Kidney epithelial cell (primary cell): ENCODE measurements at places on chromosomes 2 and 18.

- DNase-seq, result no peak
These were observed 518.3 kb downstream of the XIRP2 start for GRCh38 chr2:167406558-167406957.

- DNase-seq, result peak; percentile 14
These were observed 541.8 kb downstream of the NUP35 start for GRCh38 chr2:183666031-183666430.

- DNase-seq, result no peak
These were observed 1.8 kb downstream of the GPD2 start for GRCh38 chr2:156437931-156438410.

DNA sequence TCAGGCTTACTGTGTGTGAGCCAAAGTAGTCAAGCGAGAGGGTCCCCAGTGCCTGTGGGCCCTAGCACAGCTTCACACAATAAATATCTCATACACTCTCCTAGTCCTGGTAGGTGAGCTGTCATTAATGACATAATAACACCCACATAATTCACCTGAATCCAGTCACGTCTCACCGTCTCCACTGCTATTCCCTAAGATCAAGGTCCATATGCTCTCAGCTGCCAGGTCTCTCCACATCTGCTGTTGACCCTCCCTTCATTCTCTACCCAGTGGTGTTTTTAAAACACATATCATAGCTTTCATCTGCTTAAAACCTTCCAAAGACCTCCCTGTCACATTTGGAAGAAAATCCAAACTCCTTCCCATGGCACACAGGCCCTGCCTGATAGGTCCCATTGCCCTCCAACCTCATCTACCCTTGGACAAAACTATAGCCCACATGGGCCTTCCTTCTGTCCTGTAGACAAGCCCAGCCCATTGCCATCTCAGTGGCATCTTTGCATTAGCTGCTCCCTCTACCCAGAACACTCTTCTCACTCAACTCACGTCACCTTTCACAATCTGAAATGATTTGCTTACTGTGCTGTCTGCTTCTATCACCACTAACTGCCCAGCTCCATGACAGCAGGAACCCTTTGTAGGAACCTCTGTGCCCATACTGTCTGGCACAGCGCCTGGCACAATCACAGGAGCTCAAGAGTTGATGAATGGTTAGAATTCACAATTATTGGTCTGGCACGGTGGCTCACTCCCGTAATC lies 7.5 kb downstream of the KCNG3 start:
- no peak for DNase-seq

DNA sequence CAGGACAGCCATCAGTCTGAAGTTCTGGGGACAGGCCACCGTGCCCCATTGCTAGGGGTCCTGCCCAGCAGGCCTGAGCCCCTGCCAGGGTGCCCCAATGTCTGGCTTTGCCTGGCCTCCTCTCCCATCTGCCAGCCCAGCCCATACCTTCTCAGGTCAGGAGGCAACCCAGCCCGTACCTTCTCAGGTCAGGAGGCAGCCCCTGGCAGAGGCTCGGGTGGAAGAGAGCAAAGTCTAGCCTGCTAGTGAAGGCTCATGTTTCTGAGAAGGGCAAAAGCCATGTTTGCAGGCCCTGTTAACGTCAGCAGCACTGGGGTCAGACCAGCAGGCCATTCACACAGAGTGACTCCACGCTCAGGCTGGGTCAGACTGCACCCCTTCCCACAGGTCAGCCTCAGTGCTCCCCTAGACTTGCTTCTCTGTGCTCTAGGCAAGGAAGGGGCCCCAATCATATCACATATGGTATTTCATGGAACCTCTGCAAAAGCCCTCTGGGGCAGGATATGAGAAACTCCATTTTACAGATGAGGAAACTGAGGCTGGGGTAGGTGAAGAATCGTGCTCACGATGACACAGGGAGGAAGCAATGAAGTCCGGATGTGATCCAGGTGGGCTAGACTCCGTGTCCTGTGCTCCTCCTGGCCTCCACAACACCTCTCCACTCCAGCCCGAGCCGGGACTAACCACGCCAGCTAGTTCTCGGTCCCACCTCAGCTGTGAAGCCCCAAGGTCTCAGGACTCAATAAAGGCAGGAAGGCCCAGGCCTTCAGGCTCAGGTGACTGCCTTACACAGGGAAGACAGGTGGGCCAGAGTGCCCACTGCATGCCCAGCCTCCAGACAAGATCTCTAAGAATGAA lies 9.5 kb downstream of the SDC1 start:
- DNase-seq, result no peak

DNA sequence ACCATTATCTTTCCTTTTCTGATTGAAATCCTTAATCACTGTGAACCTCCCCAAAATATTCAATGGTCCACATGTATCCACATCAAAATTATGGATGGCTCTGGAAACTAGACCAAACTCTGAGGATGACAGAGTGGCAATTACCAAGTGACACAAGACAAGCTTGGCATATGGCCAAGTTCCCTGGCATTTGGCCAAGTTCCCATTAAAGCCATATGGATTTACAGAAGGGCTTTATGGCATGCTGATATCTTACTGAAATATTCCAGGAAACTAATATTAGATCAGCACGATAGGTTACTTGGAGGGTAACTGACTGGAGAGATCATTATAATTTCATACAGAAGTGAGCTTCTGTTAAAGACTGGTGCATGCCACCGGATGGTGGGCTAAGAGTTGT lies 21.9 kb upstream of the CERS6 start:
- DNase-seq, result no peak

DNA sequence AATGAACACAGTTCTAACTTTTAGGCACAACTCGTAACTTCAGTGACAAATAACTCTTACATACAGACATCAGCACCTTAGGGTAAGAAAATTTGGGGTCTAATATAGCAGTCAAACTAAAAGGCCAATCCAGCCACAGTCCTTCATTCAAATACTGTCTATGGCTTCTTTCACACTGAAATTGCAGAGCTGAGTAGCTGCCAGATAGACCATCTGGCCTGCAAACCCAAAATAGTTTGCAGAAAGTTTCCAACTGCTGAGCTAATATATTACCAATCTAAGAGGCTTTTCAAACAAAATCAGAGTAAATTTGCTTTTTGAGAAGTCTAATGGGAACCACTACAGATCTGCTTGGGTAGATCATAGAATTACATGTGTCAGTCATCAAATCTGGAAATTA lies 183.4 kb downstream of the GALR1 start:
- no peak for DNase-seq

- no peak for DNase-seq
These were observed 1368.0 kb upstream of the LRRTM1 start for GRCh38 chr2:81672516-81672915.

GRCh38 chr2:184564092-184564491 lies 34.2 kb upstream of the ZNF804A start:
- no peak for DNase-seq

- no peak for DNase-seq
These were observed 73.0 kb downstream of the ACTR3 start for GRCh38 chr2:113962692-113963480.

DNA sequence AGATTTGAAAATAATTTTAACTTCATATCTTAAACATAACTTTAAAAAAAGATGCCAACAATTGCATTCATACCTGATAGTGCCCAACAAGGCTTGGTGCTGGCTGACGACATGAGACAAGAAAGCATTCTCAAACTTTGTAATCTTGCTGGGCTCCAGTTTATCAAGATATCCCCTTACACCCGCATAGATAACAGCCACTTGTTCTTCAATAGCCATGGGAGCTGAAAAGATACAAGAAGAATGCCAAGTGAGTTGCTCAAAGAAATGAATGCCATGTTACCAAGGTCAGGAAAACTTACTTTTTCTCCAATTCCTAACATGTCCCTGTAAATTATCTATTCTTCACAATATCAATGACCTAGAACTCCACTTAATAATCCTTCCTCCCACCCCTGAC lies 12.4 kb upstream of the PSTPIP2 start:
- DNase-seq, result no peak

DNA sequence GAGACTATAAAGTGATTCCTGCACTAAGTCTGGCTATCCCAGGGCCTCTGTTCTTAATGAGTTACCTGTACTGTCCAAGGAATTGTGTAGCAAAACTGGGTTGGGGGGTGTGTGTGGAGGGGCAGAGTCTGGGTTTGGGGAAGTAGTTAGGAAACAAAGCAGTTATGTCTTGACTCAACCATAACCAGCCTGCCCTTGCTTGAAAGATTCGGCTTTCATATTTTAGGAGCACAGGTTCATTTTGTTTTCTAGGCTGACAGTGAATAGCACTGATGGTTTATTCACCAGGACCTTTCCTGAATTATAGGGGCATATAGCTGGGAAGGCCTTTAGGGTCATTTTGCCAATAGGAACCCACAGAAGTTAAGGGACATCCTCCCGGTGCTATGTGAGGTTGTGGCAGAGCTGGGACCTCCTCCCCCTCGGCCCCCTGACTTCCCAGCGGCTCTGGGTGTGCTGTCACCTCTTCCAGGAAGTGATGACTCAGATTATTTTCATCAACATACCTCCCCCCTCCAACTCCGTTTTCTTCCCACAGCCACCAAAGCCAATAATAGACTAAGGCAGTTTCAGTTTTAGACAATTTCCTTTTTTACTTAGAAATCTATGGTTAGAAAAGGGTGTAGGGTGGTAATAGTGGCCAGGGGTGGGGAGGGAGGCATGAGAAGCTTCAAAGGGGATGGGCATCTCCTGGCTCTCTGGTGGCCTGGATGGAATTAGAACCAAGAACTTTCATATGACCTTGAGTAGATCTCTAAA lies 44.8 kb downstream of the SETBP1 start:
- no peak for DNase-seq

- DNase-seq, result no peak
These were observed 379.6 kb downstream of the MTX2 start for GRCh38 chr2:176648700-176649297.

GRCh38 chr2:64259312-64259711 lies 115.1 kb upstream of the PELI1 start:
- no peak for DNase-seq

DNA sequence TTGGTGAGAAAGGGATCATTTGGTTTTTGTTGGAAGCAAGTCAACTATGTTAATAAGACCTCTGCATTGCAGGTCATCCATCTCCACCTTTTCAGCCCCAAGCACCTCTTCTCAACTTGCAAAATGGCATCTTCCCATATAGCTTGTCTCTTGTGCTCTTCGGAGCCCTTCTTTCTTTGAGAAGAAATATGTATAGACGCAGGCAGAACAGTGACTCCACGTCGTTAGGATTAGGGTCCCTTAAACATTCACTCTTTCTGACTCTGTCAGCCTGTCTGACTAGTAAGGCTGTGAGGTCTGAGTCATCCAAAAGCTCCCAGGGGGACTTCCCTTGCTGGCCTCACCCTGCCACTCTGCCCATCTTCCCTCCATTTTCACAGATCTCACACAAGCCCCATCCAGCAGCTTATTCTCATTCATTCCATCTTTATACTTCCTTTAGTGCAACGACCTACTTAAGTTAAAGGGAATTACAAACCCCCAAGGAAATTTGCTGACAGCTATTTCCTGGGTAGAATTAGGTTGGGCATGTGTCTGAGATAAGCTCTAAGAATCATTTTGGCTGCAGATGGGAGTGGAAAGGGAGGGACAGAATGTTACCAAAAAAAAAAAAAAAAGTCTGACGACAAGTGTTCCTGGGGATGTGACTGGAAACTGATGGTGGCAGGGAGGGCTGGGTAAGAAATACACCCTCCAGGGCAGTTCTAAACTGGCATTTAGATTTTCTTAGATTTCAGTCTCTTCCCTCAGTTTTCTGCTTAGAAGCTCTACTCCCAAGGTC lies 37.7 kb upstream of the MEX3C start:
- peak; percentile 19 for DNase-seq

DNA sequence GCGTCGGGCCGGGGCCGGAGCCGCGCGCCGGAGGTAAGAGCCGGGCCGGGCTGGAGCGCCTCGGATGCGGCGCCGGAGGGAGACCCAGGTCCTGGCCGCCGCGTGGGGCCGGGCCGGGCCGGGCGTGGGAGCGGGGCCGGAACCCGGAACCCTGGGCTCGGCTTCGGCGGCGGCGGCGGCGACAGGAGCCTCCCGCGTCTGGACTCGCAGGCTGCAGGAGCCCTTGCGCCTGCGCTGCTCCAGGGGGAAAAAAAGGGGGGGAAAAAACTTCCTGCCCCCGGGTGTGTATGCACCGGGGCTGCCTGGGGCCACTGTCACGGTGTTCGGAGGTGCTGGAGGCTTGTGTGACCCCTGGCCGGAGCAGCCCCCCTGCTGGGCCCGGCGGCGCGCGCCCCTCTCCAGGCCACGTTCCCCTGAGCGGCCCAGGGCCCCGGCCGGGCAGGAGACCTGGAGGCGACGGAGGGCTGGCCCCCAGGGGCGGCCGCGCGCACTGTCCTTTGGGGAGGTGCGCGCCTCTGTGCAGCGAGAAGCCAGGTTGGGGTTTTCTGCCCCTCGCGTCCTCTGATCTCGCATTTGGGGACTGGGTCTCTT lies 864 bp downstream of the KLHL29 start:
- DNase-seq, result no peak

DNA sequence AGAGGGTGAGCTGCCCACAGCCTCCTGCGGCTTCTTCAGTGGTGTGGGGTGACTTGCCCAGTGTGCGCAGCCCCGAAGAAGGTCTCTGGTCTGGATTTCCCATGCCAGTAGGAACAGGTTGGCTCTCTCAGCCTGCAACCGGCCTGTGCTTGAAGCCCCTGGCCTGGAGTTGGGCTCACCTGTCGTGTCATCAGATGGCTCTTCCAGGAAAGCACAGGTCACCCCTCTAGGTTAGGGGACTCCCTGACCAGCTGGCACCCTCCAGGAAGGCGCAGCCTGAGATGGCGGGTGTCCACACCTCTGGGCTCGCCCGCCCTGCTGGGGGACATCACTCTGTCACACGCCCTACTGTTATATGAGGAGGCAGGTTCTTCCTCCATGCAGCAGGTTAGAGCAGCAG lies 179.8 kb downstream of the SEPTIN10 start:
- DNase-seq, result no peak

GRCh38 chr2:217897816-217898806 lies 104.7 kb downstream of the TNS1 start:
- DNase-seq, result no peak

DNA sequence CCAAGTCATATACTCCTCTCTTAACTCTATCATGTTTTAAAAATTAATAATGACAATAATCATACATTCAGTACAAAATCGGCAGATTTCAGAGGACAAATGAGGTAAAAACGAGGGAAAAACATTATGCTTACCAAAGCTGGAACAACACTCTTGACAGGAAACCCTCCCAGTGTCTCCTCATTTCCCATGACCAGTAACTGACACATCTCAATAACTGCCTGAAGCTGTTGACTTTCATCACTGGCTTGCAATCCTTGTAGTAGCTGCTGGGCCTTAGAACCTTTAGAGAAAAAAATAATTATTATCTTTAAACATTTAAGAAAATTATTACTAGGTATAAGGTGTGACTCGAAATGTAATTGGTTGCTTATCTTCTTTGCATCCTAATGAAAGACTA lies 103.6 kb downstream of the TRIP12 start:
- no peak for DNase-seq

GRCh38 chr2:223076573-223076972 lies 24.6 kb downstream of the KCNE4 start:
- peak; percentile 55 for DNase-seq

GRCh38 chr2:20451761-20452499 lies 5.1 kb downstream of the RHOB start:
- no peak for DNase-seq

- DNase-seq, result no peak
These were observed 158.0 kb upstream of the TWIST2 start for GRCh38 chr2:238689871-238690389.

- DNase-seq, result no peak
These were observed 38.8 kb downstream of the GCG start for GRCh38 chr2:162113088-162113775.
